ENCODE measurements at places on chromosomes 6 and 20.

DNA sequence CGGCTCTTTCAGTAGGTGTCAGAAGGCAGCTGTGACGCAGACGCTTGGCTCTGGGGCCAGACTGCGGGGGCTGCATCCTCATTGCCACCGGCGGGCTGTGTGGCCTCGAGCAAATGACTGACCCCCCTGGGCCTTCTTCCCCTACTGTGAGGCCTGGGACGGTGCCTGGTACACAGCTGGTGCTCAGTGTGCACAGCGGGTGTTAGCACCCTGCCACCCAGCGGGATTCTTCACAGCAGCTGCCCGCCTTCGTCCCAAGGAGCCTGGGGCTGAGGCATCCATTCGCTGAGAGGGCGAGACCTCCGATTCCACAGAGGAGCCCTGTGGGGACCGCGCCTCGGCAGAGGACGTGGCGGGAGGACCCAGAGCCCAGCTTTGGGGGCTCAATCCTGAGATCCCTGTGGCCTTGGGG is 10.6 kb downstream of the SLCO4A1 start:
- no peak for DNase-seq

- no peak for DNase-seq
Measured at GRCh38 chr20:4560667-4561066, 161.0 kb upstream of the PRND start.

GRCh38 chr6:135267085-135267484 is 86.0 kb downstream of the MYB start:
- no peak for DNase-seq

DNA sequence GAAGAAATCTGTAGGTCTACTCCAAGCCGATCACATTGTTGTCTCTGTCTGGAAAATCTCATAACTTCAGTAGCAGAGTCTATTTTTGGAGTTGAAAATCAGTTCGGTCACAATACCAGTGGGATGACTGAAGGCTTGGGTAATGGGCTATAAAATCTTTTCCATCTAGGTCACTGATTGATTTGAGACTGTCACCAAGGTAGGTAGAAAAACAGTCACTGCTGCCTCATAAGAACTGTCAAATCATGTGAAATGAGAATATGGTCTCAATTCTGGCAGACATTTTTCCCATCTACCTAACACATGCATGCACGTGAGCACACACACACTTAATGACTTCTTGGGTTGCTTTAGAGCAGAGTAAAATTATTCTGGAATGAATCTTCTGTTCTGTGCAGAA is 1162.8 kb upstream of the CITED2 start:
- no peak for DNase-seq

- no peak for DNase-seq
Measured at GRCh38 chr6:133891149-133891926, 2.4 kb downstream of the TCF21 start.

DNA sequence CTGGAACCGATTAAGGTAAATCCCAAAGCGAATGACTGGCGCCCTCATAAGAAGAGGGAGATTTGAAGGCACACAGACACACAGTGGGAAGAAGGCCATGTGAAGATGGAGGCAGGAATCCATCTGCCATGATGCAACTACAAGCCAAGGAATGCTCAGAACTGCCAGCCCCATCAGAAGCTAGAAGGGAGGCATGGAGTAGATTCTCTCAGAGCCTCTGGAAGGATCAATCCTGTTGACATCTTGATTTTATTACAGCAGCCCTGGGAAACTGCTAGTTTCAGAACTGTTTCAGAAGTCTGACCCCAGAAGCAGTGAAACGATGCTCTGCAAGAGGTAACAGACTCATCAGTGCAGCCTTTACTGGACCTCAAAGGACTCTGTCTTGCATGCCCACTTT is 103.5 kb upstream of the GPR6 start:
- no peak for DNase-seq

DNA sequence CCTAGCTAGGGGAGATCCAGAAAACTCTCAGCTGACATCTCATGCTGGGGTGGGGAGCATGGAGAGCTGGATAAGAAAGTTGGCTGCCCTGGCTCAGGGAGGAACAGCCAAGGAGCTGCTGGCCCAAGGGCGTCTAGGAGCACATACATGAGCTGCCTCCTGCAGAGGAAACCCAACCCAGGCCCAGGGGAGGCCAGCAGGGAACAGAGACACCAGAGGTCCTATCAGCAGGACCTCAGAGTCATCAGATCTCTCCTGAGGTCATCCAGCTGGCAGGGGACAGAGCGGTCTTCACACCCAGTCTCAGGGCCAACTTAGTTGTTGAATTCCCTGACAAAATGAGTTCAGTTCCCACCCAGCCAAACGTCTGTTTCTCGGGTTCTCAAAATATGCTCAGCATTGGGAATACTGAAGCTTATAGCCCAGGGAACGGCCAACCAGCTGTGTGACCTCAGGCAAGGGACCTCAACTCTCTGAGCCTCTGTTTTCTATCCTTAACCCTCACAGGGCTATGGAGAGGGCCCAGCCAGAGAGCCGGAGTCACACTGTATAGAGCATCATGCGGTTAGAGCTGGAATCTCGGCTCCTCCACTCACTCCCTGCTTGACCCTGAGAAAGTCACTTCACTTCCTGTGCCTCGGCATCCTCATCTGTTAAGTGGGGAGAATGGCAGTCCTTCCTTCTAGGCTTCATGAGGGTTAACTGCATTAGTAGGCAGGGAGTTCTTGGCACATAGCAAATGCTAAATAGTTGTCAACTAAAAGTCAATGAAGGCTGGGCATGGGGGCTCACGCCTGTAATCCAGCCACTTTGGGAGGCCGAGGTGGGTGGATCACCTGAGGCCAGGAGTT is 13.8 kb downstream of the ADA start:
- no peak for DNase-seq

- DNase-seq, result no peak
Measured at GRCh38 chr20:57795977-57796560, 86.3 kb upstream of the PMEPA1 start.

- no peak for DNase-seq
Measured at GRCh38 chr6:33276864-33277662, at the start of gene B3GALT4. Gene B3GALT4 (plus strand): TSS chr6:33277123. CDS start chr6:33277420, 297 bp downstream.

DNA sequence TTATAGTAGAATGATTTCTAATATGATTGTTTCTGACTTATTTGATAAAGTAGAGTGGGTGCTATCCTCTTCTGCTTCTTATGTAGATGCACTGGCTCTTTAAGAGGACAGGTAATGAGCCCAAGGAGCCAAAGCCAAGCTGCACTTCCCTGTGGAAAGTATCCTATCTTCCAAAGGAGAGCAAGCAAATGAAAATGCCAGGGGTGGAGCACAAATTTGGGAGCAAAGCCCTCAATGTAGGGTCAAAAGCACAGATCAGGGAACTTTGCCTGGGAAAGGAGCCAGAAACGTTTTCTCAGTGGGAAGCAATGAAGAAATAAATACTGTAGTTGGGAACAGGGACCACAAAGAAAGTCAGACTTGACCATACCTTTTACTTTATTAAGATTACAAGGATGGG is 242.9 kb downstream of the SYNE1 start:
- no peak for DNase-seq

DNA sequence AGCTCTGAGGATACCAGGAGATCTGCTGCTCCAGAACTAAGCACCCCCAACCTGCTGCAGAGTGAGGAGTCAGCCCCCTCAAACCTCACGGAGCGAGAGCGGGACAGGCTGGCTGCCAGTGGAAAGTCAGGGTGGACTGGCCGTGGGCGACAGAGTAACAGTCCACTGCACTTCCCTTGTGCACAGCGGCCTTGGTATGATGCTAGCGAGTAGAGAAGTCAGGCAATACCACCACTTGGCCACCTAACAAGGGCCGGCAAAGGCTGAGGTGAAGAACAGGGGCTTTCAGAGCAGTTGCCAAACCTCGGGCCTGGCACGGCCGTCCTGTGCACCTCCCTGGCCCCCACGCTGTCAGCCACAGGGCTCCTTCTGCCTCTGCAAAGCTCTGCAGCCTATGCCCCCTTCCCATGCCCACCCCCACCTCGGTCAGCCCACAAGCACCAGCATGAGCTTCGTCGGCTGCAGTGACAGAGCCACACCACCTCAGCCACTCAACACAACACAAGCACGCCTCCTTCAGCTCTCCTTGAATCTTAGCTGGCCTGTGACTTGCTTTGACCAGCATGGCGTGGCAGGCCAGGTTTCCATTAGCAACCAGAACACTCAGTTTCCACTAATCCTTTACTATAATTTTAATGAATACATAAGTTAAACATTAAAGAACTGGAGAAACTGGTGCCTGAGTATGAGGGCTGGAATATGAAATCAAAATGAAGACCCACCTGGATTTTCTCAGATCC is 127.6 kb upstream of the SNX9 start:
- no peak for DNase-seq

DNA sequence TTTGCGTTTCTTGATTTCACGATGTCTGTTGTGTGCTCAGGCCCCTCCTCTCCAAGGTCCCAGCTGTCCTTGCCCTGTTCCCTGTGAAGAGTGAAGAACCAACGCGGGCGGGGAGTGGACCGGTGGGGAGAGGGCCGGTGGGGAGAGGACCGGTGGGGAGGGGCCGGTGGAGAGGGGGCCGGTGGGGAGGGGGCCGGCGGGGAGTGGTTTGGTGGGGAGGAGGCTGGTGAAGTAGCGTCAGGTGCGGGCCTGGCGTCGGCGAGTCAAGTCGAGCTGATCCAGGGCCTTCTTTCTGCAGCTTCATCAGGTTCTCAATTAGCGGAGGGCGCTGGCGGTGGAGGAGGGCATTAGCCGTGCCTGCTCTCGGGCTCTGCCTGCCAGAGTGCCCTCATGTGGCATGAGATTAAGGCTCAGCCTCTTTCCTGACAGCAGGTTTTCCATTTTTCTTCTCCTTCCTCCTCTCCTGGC is 21.2 kb upstream of the BHLHE23 start:
- no peak for DNase-seq

DNA sequence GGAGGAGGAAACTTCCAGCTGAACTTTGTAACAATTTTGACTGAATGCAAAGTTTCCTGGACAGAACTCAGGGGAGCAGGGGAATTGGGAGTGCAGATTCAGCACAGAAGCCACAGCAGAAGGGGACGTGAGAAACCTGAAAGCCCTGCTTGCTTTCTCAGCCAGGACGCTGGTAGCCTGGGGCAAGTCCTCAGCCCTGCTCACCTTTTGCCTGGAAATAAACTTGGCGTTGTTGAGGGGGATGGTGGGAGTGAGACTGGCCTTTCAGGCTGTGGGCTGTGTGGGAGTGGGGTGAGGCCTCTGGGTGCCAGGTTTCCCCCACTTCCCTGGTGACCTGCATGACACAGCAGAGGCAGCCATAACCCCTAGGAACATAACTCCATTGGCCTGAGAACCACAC is 238.1 kb upstream of the HS3ST5 start:
- no peak for DNase-seq

DNA sequence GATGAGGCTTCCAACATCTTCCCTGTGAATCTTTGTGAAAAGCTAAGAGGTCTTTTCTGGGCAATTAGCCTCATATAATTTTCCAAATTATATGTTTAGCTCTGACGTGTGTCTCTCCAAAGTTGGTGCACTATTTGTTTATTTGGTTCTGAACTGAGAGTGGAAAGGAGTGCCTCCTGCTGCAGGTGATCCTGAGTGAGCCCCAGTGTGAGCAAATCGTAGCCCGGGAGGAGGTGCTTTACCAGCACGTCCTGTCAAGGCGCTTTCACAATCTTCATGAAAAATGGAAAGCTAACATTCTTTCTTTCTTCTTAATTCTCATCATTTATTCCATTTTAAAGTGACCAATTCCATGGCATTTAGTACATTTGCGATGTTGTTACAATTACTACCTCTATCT is 231.9 kb downstream of the BMP2 start:
- no peak for DNase-seq

- DNase-seq, result no peak
Measured at GRCh38 chr6:75603106-75603420, 1.4 kb downstream of the SENP6 start.

DNA sequence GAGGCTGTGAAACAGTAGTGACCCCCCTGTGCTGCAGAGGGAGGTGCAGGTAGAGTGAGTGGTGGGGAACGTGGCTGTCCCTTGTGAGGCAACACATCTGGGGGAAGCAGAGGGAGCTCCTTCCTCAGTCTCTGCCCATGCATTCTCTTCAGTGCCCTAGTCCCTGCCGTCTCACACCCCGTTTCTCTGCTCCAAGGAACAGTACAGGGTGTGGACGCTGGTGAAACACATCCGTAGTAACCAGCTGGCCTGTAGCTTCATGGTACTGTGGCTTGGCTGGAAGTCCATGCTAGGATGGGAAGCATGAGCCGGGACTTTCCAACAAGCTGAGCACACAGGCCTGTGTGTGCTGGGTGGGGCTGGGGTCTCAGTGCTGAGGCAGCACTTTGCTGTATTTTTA is 25.4 kb upstream of the CST3 start:
- DNase-seq, result no peak

DNA sequence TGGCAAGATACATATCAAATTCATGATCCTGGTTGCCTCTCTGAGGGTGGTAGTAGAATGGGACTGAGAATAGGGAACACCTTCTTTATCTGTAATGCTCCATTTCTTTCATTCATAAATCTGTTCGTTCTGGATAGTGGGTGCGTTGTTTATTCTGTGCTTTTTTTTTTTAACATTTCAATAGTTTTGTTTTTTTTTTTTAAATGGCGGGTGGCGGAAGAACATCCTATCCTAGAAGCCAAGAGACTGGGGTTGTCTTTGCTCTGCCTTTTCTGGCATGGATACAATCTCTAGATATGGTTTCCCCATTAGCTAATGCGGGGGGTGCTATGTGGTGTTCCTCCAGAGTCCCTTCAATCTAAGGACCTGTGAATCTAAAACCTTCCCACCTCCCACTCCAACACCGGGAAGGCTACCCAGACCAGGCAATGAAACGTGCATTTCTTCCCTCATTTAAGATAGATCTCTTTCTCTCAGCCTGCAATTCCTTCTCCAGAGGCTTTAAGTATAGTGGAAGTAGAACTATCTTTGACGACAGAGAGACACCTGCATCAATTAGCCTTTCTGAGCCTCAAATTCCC is 883 bp upstream of the CCDC28A start:
- no peak for DNase-seq

GRCh38 chr6:43436577-43437282 is 9.4 kb downstream of the ABCC10 start:
- DNase-seq, result no peak

GRCh38 chr20:44022464-44022863 is 107.8 kb downstream of the TOX2 start:
- DNase-seq, result no peak

- no peak for DNase-seq
Measured at GRCh38 chr6:43803783-43804549, 34.0 kb downstream of the VEGFA start.

DNA sequence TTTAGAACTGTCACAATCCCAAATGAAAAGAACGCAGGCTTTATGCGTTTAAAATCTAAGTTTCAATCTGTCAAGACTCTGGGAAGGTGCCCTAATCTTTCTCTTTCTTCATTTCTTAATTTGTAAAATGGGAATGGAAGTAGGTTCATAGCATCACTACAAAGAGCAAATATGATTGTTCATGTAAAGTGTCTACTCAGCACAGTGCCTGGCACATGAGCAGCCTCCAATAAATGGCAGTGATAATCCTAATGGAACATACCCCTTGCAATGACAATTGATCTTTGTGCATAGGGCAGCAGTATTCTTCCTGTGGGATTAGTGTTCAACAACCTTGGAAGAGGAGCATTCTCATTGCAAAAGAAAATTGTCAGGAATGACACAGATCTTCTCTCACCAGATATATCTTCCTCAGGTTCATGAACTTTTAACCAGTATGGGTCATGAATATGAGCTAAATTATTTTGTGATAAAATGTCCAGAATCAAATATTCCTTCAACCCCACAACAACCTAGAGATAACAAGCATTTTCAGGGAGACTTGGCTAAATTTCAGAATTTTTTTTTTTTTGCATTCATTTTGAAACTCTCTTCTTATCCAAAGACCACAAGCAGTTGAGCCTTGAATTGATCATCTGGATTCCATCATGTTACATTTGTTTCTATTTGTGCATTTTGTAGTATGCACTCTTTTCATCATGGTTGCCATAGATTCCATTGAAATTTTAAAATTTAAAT is 149.1 kb downstream of the TBX18 start:
- DNase-seq, result no peak
